Left cardiac atrium (tissue), 4 donors: ENCODE measurements at places on chromosomes 12 and 14.

DNA sequence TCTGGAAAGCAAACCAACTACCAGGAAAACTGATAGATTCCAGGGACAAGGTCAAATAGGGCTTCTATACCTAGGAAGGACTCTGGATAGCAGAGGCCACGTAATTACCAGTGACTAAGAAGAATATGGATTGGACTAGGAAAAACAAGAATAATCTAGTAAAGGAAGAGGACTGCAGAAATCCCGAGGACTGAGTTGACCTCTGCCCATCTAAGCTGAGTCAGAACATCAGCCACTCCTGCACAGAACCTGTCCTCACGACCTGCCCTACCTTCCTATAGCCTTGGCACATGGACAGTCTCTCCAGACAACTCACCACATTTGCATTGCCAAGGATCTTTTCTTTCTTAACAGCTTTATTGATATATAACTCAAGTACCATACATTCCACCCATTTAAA, 2.3 kb downstream of the OR6J1 start:
- no peak for DNase-seq

GRCh38 chr12:65615118-65615517, 209.2 kb upstream of the HMGA2 start:
- DNase-seq: no peak

DNA sequence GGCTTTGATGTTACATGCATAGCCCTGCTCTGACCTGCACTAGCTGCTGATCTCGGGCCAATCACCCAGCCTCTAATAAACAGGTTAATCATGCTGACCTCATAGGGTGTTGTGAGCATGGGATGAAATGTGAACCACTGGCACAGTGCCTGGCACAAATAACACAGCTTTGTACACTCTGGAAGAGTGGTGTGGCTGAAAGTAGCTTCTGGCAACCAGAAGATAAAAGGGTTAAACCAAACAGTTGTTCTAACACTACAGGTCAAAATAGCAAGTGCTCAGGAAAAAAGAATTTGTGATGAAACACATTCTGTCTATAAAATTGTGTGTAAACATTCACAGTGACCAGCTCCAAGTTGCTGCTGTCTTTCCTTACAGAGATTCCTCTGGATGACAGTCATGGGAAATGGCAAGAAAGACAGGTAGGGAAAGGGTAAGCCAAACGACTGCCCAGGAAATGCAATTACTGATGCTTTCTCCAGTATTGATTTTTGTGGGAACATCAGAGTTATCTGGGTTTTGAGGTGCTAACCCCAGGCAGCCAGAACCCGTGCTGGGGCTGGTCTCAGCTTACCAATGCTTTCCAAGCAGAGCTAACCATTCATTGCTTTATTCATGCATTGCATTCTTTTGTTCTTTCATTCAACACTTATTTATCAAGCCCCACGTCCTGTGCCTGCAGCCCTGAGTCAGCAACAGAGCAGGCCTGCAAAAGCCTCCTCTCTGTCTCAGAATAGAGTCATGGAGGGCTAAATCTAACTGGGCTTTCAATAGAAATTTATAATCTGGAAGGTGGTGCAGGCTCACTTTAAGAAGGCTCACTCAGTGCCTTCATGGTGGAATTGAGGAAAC, 38.1 kb upstream of the CAPRIN2 start:
- no peak for DNase-seq

DNA sequence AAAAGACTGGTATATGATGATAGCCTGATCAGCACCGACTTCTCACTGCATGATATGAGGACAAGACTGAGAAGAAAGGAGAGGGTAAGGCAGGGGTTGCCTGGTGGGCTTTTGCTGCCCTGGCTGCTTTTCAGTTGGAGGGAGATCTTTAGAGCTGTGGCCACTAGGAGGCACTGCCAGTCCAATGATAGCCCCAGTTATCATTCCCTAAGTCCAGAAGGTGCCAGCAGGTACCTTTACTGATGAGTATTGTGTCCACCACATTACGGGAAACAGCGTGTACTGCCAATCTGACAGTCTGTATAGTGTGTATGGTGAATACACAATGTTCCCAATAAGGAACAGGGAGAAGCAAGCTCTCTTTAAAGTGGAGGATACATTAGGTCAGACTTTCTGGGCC, 55.8 kb upstream of the CCDC175 start:
- no peak for DNase-seq

- no peak for DNase-seq
Measured at GRCh38 chr12:51244269-51244668, 5.6 kb downstream of the DAZAP2 start.

DNA sequence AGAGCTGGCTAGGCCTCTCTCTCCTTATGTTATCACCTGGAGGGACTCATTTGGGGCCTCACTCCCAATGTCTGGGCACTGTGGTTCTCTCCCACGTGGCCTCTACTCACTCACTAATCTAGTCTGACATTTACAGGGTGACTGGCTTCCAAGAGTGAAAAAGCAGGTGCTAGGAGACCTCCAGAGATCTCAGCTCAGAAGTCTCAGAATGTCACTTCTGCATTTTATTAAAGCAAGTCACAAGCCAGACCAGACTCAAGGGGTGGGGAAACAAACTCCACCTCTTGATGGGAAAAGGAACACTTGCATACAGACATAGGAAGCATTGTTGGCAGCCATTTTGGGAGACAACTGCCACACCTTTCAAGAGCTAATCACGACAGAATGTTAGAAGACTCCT, 175.9 kb downstream of the MON2 start:
- DNase-seq: no peak

DNA sequence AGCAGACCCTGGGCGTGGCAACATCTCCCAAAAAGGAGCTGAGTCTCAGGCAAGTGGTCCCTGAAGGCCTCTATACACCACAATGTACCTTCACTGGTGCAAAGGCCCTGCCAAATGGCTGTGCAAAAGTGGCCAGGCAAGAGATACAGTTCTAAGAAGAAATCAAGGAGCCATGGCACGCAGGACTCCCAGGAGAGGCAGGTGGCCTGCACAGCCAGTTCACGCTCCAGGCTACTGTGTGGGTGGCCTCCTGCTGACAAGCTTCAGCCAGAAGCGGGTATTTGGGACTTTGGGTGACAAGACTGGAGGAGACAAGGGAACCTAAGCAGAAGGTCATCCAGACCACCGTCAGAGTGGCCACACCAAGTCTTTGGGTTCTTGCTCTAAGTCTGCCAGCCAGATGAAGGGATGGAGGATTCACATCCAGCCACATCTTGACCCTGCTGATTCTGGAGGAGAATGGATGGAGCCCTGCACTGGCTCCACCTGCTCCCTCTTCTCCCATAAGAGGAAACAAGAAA, 20.5 kb upstream of the ZFP36L1 start:
- no peak for DNase-seq

GRCh38 chr14:101859538-101859902, 98.0 kb downstream of the PPP2R5C start:
- no peak for DNase-seq

DNA sequence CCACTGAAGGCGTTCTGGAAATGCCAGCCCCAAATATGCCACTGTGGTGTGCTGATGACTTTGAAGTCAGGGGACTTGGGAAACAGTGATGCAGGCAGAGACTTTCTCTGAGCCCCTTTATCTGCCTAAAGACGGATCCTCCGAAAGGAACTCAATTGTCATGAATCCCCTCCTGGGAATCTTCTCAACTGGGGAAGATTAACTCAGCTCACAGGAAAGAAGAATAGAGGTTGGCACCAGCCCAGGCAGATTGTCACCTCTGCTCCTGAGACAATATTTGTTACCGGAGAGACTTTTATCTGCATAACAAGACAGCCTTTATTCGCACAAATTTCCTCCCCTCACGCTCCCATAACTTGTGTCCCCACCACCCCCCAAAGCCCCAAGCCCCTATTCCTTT, 414.4 kb downstream of the FUT8 start:
- no peak for DNase-seq

DNA sequence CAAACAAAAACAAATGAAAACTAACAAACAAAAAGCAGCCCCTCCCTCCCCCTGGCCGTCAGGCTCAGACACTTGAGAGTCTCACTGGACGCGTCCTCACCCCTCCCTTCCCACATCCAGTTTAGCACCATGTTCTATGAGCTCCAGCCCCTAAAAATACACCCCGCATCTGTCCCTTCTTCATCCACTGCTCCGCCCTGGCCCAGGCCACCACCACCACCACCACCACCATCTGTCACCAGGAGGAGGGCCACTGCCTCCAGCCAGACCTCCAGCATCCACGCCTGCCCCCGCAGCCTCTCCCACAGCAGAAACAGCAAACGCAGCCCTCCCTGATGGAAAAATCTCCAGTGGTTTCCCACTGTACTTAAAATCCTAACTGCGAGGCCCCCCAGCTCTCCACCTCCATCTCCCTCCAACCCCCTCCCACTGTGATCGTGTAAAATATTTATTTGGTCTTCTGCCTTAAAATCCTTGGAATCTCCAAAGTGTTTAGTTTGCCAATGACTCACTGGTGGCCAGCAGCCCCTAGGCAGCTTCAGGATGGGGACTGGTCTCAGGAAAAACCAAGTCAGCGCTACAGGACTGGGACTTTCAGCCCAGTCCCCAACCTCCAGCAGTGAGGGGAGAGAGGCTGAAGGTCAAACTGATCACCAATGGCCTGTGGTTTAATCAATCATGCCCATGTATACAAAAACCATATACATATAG, 95.1 kb downstream of the SCARB1 start:
- DNase-seq: no peak

GRCh38 chr12:39417916-39418315, 25.0 kb downstream of the KIF21A start:
- DNase-seq: no peak

DNA sequence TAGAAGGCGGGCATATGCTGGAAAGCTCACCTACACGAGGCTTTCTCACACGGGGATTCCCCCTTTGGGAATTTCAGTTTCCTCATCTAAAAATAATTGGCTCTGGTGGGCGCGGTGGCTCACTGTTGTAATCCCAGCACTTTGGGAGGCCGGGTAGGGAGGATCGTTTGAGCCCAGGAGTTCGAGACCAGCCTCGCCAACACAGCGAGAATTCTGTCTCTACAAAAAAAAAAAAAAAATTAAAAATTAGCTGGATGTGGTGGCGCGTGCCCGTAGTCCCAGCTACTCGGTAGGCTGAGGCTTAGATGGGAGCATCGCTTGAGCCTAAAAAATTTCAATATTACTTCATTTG, 400 bp upstream of the NDUFA12 start:
- DNase-seq: no peak

DNA sequence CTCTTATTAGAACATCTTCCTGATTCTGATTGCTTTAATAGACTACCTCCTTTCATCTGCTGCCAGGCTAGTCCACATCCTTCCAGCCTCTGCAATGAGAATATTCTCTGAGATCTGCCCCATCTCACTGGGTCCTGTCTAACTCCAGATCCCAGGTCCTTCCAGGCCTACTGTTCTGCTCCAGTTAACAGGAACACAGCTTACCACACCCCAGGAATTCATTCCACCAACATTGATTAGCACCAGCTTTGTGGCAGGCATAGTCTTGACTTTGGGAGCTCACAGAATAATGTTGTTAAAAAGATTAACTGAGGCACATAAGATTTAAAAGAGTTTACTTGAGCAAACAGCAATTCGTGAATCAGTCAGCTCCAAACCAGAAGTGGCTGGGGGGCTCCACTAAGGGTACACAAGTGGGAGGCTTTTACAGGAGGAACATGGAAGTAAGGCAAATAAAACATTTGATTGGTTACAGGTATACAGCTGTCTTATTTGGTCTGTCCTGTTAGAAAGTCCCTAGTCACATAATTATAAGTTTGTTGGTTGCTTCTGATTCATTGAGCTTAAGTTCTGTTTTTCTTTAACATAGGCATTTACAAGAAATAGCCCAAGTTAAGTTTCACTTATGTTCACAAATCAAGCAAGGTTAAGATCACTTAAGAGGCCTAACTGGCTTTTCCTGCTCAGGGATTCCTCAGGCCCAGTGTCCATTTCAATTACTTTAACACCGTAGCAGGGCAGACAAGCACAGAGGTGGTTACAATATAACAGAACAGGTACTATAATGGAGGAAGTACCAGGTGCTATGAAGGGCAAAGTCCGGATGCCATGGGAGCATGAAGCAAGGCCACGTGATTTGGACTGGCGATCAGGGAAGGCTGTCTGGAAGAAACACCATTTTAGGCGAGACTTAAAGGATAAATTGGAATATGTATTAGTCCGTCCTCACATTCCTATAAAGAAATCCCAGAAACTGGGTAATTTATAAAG, 12.2 kb upstream of the MYH7 start:
- DNase-seq: no peak

DNA sequence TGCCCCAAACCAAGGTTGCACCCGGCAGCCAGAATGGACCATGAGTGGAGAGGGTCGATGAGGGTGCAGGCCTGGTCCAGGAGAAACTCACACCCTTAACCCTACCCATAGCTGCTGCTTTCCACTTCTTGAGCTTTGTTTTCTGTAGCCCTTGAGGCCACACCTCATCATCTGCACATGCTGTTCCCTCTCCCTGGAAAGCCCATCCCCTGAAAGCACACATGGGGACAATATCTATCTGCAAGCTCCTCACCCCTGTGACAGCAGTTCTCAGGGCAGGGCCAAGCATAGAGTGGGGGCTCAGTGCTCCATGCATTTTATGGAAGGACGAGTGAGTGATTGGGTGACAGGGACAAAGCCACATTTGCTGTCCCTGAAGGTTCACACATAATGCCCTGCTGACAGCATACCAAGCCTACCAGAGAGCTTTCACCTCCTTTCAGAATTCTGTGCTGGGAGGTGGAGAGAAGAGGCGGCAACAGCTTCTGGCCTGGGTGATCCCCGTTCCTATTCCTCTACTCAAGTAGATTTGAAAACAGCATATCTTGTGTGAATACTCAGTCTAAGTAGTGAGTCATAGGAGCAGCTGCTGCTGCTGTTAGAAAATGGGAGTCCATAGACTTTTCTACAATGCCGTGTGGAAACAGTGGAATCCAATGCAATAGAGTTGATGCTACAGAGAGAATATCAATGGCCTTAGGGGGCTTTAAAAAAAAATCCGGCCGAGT, 44.6 kb downstream of the SRGAP1 start:
- DNase-seq: no peak

GRCh38 chr12:124018539-124018938, 45.5 kb downstream of the ZNF664 start:
- no peak for DNase-seq

DNA sequence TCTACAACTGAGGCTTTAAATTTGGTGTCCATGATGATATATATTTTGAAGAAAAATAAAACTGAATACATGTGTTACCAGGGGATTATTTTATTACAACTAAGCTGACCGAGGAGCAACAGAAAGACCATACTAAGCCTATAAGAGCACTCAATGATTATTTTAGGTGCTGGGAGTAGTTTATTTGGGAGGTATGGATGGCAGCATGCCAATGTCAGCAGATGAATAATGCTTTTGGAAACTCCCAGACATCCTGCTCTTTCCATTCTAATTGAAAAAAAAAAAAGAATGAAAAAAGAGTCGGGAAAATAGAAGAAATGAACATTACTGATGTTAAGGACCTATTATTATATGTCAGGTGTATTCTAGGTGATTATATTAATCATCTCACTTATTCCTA, 441.2 kb downstream of the BTG1 start:
- peak; percentile 18 for DNase-seq

DNA sequence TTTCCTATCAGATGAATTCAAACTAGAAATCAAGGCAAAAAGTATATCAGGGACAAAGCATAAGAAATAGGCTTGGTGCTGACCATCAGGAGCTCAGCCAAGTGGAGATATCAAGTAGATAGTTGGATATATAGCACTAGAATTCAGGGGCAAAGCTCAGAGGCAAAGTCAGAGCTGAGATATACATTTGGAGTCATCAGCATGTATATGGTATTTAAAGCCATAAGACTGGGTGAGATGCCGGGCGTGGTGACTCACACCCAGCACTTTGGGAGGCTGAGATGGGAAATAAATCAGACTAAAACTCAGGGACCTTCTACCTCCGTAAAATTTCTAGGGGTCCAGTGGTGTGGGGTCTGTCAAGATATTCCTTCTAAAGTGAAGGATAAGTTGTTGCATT, 38.9 kb upstream of the LIMA1 start:
- no peak for DNase-seq
